ENCODE measurements at places on chromosomes 1 and 21.

DNA sequence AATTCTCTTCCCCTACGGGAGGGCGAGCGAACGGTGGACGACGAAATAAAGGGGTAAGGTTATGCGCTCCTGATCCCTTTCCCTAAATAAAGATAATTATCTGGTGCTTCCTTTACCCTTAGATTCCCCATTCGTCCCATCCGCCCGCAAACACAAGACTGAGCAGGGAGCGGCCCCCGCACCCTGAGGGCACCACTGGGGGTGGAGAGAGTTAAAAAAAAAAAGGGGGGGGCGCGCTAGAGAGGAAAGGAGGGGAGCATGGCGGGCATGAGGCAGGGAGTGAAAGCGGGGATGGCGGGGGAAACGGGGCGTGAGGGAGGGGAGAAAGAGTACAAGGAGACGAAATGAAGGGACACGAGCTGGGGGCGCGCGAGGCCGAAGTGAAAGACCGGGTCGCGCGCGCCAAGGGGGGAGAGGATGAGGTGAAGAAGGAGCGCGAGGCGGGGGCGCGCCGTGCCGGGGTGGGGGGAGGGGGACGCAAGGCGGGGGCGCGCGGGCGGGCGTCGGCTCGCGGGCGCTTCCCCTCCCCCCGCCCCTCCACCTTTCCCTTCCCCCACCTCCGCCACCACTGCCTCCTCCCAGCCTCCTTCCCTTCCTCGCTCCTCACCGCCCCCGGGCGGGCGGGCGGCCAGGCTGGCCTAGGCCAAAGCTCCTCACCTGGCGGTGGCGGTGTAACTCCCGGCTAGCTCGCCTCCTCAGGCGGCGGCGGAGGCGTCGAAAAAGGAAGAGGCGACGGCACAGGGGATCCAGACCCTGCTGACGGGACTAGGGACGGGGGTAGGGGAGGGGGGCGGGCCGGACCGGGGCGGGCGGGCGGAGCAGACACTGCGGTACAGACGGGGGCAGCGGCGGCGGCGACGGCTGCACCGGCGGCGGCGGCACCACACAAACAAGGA is 448 bp downstream of the GATAD2B start:
- DNase-seq = peak; percentile 61

DNA sequence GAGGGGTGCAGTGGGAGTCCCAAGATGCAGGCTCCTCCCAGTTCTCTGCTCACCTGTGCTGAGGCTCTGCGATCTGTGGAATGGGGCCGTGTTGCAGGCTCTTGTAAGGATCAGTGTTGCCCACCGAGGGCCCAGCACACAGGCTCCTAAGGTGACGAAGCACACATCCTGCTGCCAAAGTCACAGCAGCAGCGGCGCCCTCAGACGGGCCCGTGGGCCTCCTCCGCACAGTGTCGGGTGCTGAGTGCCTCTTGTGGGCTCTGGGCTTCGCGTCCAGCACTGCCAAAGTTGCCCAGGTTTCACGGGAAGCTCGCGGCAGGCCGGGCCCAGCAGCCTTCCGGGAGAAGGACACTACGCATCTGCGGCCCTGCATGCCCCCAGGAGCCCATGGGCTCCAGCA is 72.1 kb upstream of the ABCG1 start:
- DNase-seq = no peak

- no peak for DNase-seq
These were observed 30.4 kb downstream of the NPHS2 start for GRCh38 chr1:179545321-179545720.

DNA sequence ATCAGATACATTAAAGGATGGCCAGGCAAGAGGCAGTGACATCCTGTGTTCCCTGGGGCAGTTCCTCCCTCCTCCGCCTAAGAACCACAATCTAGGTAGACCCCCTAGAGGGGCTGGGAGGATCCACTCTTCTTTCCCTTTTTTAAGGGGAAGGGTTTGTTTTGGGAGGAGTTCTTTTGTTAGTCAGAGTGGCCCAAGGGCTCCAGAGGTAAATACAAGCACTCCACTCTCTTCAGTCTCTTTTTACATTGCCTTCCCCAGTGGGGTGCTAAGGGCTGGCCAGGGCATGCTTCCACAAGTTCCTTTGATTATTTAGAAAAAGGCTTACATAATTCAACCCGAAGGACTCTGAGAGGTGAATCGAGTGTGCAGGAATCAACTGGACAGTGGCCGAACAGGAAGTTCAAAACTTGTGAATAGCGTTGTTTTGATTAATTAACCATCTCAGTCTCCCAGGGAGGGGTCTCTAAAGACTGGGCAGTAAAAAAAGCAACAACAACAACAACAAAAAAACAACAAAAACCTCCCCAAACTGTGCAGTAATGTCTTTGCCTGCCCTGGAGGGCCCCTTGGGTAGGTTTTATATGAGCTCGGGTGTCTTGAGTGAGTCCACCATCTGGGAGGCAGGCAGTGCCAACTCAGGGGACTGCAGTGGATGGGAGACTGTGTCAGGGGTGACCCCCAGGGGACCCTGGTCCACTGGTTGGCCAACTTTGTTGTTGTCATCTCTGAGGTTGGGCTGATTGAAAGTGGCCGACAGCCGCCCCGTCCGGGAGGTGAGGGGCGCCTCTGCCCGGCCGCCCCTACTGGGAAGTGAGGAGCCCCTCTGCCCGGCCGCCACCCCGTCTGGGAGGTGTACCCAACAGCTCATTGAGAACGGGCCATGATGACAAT is 33.2 kb upstream of the ENO1 start:
- DNase-seq = no peak

DNA sequence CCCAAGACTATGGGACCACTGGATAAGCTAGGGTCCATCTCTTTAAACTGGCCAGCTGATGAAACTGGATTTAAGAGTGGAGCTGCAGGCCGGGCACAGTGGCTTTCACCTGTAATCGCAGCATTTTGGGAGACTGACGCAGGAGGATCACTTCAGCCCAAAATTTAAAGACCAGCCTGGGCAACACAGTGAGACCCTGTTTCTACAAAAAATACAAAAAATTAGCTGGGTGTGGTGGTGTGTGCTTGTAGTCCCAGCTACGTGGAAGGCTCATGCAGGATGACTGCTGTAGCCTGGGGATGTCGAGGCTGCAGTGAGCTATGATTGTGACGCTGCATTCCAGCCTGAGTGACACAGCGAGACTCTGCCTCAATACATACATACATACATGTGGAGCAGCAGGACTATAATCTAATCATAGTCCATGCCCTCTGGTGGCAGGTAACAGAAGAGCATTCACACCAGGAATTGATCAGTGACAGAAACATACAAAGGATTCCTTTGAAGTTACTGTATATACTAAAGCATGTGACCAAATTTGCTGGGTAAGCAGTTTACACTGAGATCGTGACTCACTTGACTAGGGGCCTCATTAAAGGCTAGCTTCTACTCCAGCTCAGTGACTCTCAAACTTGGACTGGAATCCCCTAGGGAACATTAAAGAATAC is 101.5 kb upstream of the SLFNL1 start:
- peak; percentile 3 for DNase-seq
